Astrocyte (in vitro differentiated cells and primary cell): ENCODE measurements at places on chromosomes 16 and 17.

- peak overlapping the region; percentile 37 for H3K27ac ChIP-seq
- H3K36me3 ChIP-seq = peaks cover 11% of the 10 kb centered on the region
- no peak for DNase-seq
- peaks cover 10% of the 10 kb centered on the region for H3K4me1 ChIP-seq
- H3K4me3 ChIP-seq = peak overlapping the region; percentile 74
- no peaks in the 10 kb centered on the region for H3K27me3 ChIP-seq
Observed at GRCh38 chr16:4692460-4693295, 684 bp upstream of the NUDT16L1 start.

- H3K27me3 ChIP-seq = peaks cover 4% of the 10 kb centered on the region
- no peaks in the 10 kb centered on the region for H3K36me3 ChIP-seq
- no peak for DNase-seq
- peaks cover 13% of the 10 kb centered on the region for H3K4me1 ChIP-seq
- H3K27ac ChIP-seq = no peak overlapping the region
Observed at GRCh38 chr17:2850991-2851390, 54.8 kb downstream of the RAP1GAP2 start.

DNA sequence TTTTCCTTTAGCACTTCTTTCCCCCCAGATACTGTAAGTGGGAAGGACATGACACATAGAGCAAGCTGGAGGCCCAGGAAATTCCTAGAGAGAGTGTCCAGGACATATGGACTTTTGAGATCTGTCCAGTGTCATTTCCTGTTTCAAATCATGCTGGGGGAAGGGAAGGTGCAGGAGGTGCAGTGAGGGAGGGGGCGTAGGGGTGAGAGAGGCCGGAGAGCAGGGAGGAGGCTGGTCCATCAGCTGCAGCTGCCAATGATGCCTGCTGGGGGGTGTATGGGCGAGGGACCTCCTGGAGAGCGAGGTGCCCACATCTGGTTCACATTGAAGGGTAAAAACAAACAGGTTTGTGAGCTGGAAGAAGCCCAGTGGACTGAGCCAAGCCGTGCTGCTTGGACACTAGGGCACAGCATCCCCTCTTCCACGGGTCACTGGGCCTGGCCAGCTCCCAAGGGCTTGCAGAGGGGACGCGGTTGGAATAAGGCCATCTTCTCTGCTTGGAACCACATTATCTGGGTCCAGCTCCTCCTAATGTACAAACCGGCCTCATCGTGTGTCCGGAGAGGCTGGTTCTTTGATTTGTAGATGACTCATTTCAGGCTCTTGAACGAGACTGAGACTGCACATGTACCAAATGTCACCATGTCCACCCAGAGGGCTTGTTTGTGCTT is 70.4 kb upstream of the SMURF2 start:
- no peaks in the 10 kb centered on the region for H3K27me3 ChIP-seq
- H3K36me3 ChIP-seq = no peaks in the 10 kb centered on the region
- peak overlapping the region; percentile 58 for H3K27ac ChIP-seq

- no peak overlapping the region for H3K27ac ChIP-seq
- H3K4me1 ChIP-seq = no peaks in the 10 kb centered on the region
- H3K27me3 ChIP-seq = peaks cover 14% of the 10 kb centered on the region
- no peak overlapping the region for H3K4me3 ChIP-seq
- no peak for DNase-seq
Observed at GRCh38 chr17:41589301-41589700, 2.6 kb upstream of the KRT14 start.

DNA sequence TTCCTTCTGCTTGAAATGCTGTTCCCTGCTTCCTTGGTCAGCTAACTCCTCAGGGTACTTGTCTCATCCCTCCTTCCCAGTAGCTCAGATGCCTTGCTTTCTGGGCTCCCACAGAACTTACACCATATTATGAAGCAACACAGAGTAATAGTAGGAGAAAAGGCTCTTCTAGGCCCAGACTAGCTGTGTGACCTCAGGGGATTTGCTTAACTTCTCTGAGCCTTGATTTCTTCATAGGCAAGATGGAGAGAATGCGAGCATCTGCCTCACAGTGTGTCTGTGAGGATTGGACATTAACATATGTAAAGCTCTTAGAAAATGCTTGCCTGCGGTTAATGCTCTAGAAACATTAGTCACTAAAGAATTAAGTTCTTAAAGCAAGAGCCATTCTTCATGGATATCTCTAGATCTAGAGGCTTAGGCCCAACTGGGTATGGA is 22.3 kb upstream of the PECAM1 start:
- no peak overlapping the region for H3K27ac ChIP-seq
- peaks cover 6% of the 10 kb centered on the region for H3K4me1 ChIP-seq
- H3K27me3 ChIP-seq = peaks cover 6% of the 10 kb centered on the region
